ENCODE measurements at places on chromosomes 5 and 9. TPM values are rescaled to one million over a fixed set of nuclear protein-coding genes. Genes with fewer than 3 reads are reported as not detected.

DNA sequence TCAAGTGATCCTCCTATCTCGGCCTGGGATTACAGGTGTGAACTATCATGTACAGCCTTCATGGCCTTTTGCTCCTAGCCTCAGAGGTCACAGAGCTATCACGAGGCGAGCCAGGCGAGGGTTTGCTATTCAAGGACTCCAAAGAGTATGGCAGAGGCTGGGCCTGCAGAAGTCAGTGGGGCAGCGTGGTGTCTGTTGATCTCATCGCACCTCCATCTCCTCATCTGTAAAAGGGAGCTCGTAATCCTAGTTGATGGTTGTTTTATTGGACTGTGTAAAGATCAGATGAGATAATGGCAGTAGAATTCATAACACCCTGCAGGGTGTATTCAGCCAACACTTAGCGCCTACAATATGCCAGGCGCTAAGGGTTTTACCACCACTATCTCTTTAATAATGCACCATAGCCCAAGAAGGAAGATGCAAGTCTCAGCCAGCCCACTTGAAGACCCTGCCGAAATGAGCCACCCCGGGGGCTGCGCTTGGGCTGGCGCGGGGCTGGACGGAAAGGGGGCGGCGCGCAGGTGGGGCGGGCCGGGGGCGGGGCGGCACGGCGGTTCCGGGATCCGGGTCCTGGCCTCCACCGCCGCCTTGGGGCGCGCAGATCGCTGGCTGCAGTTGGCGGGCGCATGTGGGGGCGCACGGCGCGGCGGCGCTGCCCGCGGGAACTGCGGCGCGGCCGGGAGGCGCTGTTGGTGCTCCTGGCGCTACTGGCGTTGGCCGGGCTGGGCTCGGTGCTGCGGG, at the start of gene GALNT12:
Gene GALNT12, plus strand, starts transcription at position 601 of the 744 bp plus-strand sequence. Its CDS starts 29 bp downstream, at position 630.
- H3K27ac ChIP-seq, result peak within 1 kb of the TSS; percentile 77
- 0 out of 2 replicates have a peak, but pooled peaks cover 3% of the 10 kb centered on the region for H3K36me3 ChIP-seq
- H3K4me1 ChIP-seq, result peaks cover 86% of the 10 kb centered on the region
- H3K27me3 ChIP-seq, result no peaks in the 10 kb centered on the region
- H3K4me3 ChIP-seq, result peak within 1 kb of the TSS; percentile 87

Gene MTAP
- total RNA-seq, result 44.1 TPM

DNA sequence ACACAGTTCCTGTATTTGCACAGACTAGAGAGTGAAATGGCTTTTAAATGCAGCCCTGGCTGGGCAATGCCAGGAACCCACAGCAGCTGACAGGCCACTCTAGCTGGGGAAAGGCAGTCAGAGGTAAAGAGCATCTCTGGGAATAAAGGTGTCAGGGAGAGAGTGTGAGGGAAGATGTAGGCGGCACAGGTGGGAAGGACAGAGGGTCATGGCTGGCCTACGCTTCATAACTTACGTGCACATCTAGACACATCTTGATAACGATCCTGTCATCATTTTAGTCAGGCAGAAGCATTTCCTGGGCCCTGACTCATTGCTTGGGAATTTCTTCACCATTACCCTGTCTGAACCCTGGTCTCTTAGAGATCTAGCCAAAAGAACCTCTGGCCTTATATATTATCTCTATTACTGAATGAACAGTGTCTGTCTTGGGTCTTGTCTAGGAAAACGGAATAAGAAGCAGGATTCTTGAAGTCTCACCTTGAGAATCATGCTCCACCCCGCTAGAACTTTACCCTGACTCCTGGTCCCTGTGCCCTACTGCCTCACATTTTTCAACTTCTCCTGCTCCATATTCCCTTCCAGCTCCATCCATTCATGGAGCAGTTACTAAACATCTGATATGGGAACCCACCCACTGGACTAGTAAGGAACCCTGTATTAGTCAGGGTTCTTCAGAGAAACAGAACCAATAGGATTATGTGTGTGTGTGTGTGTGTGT, 106.4 kb upstream of the ELL2 start:
- H3K4me3 ChIP-seq, result peak overlapping the region; percentile 22
- no peaks in the 10 kb centered on the region for H3K36me3 ChIP-seq
- H3K4me1 ChIP-seq, result peaks cover 46% of the 10 kb centered on the region

DNA sequence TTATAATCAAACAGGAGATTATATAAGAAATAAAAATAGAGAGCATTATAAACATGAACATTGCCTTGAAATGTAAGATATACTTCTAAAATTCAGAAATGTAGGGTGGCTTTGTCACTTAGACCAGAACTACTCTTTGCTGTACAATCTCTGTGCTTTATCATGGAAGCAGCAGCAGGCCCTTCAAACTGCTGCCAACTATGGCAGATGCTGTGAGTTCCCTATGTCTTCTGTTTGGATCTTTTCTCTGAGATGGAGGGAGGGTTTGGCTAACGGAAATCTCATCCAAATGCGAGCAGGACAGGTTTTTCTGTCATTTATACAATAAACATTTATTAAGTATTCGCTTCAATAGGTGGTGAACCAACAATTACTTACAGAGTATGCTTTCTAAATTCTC, 34.8 kb upstream of the RICTOR start:
- DNase-seq, result no peak
- H3K27ac ChIP-seq, result no peak overlapping the region
- no peaks in the 10 kb centered on the region for H3K36me3 ChIP-seq

Gene HACD4
- total RNA-seq, result 2.4 TPM

DNA sequence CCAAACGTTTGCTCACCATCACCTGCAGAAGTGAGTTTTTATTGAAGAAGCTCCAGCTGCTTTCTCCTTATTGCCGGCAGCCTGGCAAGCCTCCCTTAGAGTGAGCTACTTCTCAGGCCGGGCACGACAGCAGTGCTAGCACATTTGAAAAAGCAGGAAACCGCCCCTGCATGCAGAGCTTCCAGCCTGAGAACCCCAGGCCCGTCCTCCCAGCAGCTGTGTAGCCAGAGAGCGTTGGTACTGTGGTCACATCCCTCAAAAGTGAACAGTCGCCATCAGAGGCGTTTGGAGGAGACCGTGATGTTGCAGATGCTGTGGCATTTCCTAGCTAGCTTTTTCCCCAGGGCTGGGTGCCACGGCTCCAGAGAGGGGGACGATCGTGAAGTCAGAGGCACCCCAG, 23.5 kb downstream of the SLC25A25 start:
- DNase-seq, result no peak
- no peaks in the 10 kb centered on the region for H3K36me3 ChIP-seq
- H3K4me3 ChIP-seq, result no peak overlapping the region
- H3K27ac ChIP-seq, result no peak overlapping the region
- H3K27me3 ChIP-seq, result no peaks in the 10 kb centered on the region

Gene PELO
- total RNA-seq, result 19.8 TPM

GRCh38 chr5:123856766-123857165, 344.8 kb downstream of the CSNK1G3 start:
- H3K27ac ChIP-seq, result no peak overlapping the region
- no peaks in the 10 kb centered on the region for H3K36me3 ChIP-seq
- DNase-seq, result no peak
- no peaks in the 10 kb centered on the region for H3K4me1 ChIP-seq

Gene PHF19
- total RNA-seq, result 66.4 TPM

Gene ARSI
- total RNA-seq, result 3.2 TPM

Gene ELAVL2
- total RNA-seq, result not detected

- DNase-seq, result no peak
- H3K4me1 ChIP-seq, result no peaks in the 10 kb centered on the region
- H3K27me3 ChIP-seq, result no peaks in the 10 kb centered on the region
- no peaks in the 10 kb centered on the region for H3K36me3 ChIP-seq
These were observed 298.8 kb downstream of the ASTN2 start for GRCh38 chr9:117116084-117116483.

- H3K27me3 ChIP-seq, result no peaks in the 10 kb centered on the region
- H3K4me1 ChIP-seq, result no peaks in the 10 kb centered on the region
- no peak for DNase-seq
These were observed 335.9 kb downstream of the SEMA5A start for GRCh38 chr5:9209846-9210492.

Gene GMCL2
- not detected for total RNA-seq

- H3K36me3 ChIP-seq, result no peaks in the 10 kb centered on the region
- H3K4me1 ChIP-seq, result no peaks in the 10 kb centered on the region
- no peak overlapping the region for H3K27ac ChIP-seq
These were observed 729 bp upstream of the RORB start for GRCh38 chr9:74496406-74496805.

Measured in PC-9 (cell line).